ENCODE measurements at places on chromosomes 3 and 15.

DNA sequence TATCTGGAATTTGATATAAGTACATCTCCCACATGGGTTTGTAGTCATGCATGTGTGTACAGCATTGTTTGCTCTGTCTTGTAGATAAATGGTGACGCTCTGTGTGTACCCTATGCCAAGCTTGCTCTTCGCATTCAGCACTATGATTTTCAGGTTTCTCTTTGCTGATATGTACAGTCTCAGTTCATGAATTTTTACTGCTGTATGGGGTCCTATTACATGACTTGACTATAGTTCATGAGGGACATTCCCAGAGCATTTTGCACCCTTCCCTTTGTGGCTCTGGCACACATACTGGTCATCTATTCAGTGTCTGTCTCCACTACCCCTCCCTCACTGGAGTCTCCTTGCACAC is 132.7 kb downstream of the EEFSEC start:
- DNase-seq: no peak

DNA sequence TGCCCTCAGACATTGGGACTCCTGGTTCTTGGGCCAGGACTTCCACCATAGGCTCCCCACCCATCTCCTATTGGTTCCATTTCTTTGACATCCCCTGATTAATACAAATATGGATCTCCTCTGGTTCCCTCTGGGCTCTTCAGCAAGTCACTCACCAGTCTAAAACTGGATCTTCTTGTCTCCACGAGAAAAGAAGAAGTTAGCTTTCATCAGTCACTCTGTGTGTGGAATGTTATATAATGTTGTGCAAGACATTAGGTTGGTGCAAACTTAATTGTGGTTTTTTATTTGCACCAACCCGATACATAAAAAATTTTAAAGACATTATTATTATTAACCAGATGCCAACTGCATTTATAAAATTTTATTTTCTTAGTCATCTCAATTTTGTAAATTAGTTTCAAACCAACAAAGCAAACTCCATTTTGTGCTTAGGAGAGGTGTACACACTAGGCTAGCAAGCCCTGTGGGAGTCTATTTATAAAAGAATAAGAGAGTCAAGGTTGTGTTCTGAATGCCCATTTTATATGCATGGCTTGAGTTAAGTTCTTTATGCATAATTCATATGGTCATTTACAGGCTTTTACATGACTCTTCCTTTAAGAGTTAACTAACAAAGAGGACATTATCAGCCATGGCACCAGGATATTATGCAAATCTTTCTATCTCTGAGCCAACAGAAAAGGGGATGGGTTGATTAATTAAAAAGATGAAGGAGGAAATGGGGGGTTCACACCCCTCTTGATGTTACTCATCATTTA is 35.1 kb upstream of the IL12A start:
- no peak for DNase-seq

- no peak for DNase-seq
These were observed 10.9 kb downstream of the SEMA3G start for GRCh38 chr3:52433996-52434479.

GRCh38 chr3:129184396-129184657 is 631 bp upstream of the CNBP start:
- peak; percentile 43 for DNase-seq

DNA sequence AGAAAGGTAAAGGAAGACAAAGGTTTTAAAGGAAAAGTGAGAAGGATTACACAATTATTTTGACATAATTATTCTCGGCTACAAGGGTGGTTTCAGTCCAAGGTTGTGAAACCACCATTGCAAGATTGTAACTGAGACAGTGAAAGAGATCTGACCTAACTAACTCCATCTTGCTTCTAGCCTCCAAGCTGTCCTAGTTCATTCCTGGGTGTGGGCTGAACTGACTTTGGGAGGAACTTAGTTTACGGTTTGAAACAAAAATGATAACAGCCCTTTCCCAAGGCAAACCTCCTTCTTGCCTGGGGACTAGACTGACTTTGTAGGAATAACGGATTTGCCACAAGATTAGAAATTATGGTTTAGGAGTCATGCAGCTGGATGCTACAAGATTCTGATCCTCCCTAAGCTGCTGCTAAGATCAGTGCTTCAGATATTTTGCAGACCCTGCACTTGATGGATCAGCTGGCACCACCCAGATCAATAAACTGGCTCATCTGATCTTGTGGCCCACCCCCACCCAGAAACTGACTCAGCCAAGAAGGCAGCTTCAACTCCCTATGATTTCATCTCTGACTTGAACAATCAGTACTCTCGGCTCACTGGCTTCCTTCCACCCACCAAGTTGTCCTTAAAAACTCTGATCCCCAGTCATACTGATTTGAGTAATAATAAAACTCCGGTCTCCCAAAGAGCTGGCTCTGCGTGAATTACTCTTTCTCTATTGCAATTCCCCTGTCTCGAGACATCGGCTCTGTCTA is 57.7 kb upstream of the AADACL2 start:
- no peak for DNase-seq

- no peak for DNase-seq
These were observed 5.9 kb downstream of the ATOSA start for GRCh38 chr15:52673312-52673711.

- no peak for DNase-seq
These were observed 1199.9 kb downstream of the SI start for GRCh38 chr3:163878396-163878795.

DNA sequence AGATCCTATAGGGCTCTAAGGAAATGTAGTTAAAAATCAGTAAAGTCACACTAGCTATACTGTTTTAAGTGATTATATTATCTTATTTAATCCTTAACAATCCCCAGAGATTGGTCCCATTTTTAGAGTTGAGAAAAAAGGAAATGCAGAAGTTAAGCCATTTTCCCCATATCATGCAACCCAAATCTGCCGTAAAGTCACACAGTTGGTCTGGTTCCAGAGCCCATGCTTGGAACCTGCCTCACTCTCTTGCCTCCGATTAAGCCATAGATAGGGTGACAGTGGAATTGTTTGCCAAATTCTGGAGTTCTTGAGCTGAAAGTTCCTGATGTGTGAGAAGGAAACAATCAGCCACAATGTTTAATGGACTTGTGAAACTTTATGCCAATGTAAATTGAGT is 2.3 kb upstream of the P2RY13 start:
- no peak for DNase-seq

DNA sequence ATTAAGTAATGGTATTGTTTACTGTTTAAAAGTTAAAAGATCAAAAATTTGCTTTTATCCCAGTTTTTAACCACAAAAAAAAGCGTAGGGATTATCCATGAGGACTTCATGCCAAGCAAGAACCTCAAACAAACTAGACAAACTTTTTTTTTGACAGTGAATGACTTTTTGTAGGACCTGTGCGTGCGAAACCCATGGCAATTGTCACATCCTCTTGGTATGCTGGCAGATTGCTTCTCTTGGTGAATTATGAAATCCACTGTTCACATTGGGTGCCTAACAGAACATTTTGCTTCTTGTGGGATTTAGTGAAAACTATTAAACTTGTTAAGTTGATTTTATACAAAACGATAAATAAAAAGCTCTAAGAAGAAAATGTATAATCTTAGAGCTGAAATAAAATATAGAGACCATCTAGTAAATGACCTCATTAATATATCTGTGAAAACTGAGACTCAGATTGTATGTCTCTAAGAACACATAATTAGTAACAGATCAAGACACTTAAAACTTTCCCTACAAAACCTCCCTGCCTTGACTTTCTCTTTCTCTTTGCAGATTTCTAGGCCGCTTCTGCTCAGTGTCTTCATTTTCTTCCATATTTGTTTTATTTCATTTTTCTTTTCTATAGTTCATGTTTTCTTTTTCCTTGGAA is 87.3 kb upstream of the CGNL1 start:
- no peak for DNase-seq

DNA sequence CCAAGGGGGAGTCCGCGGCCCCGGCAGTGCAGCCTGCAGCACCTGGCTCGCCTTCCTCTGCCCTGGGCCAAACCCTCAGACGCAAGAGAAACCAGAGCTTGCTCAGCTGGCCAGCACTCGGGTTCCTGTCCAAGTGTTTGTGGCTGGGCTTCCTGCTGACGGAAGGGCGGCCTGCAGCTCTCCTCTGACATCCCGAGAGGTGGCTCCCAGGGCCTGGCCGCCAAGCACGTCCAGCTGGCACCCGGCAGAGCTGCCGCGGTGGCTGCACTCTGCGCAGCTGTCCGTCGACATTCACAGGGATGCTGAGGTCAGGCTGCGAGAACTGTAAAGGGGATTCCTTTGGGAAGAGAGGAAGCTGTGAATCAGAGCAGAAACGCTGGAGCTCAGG is 85.6 kb downstream of the CPN2 start:
- DNase-seq: no peak

DNA sequence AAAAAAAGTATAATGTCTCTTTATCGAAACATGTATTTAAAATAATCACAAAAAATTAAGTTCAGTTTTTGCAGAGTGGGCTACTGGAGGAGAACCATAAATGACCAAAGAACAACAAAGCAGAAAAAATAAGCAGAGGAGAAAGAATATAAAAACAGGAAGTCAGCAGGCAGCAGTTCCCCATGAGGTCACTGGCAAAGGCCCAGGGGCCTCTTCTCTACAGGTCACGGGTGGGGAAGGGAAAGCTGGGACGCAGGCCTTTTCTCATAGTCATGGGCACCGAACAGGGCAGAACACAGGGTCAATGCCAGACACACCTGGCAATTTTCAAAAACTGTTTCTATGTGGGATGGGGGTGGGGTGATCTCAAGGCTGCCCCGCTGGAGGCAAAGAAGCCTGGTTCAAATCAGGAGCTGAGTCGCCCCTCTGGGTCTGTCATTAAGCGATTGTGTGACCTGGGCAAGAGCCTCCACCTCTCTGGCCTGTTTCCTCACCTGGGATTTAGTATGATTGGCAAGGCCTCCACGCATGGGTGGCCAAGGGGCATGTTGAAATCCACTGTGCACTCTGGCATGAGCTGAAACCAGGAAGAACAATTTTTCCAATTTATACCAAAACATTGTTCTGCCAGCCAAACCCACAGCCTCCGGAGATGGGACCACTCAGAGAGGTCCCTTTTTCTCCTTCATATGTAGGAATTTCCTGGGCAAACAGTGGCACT is 43.8 kb upstream of the UACA start:
- no peak for DNase-seq

DNA sequence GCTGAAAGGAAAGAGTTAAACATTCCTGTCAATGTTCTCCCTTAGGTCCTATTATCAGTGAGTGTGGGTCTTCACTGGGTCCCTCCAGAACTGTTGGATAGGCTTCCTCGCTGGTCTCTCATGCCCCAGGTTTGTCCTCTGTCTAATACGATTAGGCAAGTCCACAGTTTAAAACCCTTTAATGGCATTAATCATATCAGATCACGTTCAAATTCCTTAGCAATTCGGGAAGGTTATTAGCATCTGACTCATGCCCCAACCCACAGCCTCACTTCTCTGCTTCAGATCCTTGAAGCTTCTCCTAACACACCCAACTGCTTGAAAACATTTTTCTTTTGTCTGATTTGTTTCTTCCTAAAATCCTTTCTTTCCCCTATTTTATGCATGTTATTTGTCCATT is 224.3 kb upstream of the ATP10A start:
- no peak for DNase-seq

DNA sequence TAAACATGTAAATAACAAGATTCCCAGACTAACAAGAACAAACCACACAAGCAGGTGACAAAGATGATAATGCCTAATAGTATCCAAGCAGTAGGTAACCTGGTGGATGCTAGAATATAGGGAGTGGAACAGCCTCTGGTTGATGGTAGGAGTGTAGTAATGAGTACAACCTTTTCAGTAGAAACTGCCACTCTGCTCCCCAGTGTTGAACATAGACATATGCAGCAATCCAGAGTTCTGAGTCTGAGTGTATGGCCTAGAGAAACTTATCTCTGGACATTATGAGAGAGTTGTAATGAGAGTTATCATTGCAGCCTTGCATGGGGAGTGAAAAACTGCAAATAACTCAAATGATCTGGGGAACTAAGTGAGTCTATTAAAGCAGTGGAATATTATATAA is 76.1 kb upstream of the ACAD9 start:
- no peak for DNase-seq

- no peak for DNase-seq
These were observed 179.2 kb downstream of the LSAMP start for GRCh38 chr3:116265976-116266584.

GRCh38 chr3:196251918-196252317 is 35.6 kb downstream of the SLC51A start:
- no peak for DNase-seq

GRCh38 chr15:71761649-71762048 is 48.7 kb upstream of the NR2E3 start:
- DNase-seq: no peak

- DNase-seq: no peak
These were observed 51.2 kb upstream of the TNIK start for GRCh38 chr3:171511450-171511849.

DNA sequence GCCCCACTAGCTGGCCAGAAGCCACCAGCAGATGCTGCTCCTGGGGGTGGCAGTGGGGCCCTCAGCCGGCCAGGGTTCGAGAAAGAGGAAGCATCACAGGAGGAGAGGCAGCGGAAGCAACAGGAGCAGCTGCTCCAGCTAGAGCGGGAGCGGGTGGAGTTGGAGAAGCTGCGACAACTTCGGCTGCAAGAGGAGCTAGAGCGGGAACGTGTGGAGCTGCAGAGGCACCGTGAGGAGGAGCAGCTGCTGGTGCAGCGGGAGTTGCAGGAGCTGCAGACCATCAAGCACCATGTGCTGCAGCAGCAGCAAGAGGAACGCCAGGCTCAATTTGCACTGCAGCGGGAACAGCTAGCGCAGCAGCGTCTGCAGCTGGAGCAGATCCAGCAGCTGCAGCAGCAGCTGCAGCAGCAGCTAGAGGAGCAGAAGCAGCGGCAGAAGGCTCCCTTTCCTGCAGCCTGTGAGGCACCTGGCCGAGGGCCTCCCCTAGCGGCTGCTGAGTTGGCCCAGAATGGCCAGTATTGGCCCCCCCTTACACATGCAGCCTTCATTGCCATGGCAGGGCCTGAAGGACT is 17.5 kb upstream of the APEH start:
- no peak for DNase-seq

GRCh38 chr15:41115652-41116115 is 396 bp downstream of the INO80 start:
- peak; percentile 81 for DNase-seq

GRCh38 chr3:133295199-133295901 is 104.5 kb upstream of the BFSP2 start:
- peak; percentile 5 for DNase-seq

DNA sequence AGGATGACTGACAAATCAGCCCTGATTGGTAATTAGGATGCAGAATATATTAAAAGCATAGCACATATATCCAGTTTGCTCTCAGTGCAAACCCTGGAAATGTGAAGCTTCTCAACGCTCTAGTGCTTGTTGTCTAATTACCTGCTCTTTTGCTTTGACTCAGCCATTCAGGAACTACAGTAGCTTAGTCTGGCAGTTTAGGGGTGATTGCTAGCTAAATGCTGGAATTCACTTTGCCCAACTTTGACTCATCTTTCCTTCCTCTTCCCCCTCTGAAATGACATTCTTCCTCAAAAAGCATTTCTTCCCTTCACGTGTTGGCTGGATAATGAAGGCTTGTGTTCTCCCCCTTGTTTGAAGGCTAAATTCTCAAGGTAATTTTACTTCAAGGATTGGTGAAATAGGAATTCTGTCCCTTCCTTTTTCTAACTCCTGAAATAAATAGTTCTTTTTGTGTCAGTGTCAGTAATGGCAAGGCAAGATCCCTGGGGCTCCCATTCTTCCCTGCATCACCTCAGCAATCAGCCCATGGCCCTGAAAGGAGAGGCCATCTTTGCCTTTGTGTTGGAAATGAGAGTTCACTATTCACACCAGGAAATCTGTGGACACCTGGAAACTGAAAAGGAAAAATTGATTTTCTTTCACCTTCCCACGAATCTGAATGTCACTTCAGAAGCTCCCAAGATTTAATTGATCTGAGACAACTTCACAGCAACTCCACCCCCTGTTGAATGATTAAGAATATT is 103.6 kb downstream of the ECT2 start:
- no peak for DNase-seq

GRCh38 chr15:74800559-74801094 is 12.0 kb upstream of the LMAN1L start:
- DNase-seq: no peak

Measured in stimulated activated CD4-positive, alpha-beta T cell treated with anti-CD3 and anti-CD28 coated beads, Interleukin-1b, Interleukin-23, amount 100 ng/mL, for 48 hours (primary cell).